ENCODE measurements at places on chromosomes 16 and 17.
A peak's percentile ranks its signal among the peaks of the same experiment; 100 is the strongest.

DNA sequence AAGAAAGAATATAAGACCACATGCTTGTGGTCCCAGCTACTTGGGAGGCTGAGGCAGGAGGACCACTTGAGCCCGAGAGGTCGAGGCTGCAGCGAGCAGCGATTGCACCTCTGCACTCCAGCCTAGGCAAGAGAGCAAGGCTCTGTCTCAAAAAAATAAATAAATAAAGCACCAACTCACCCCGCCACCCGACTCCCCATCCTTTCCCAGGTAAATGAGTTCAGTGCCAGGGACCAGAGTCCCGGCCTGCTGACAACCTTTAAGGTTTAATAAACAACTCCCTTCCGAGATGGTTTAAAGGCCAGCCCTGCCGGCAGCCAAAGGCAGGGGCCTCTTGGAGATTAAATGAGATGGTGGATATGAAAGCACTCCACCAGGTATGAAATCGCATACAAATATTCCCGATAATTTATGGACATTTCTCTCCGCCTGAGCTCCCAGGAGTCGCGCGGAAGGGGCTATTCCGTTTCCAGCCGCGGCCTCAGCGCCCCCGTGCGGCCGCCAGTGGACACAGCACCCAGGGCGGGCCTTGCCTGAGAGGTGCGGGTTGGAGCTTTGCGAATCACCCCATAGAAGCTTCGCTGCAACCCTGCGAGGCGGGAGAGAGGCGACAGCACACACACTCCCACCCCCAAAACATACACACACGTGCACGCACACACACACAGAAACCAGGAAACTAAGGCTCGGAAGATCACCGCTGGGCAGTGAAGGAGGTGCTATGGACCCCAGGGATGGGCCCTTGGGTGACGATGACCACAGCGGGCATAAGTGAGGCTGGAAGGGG is 4.0 kb upstream of the RPL38 start:
- DNase-seq = peak; percentile 85

DNA sequence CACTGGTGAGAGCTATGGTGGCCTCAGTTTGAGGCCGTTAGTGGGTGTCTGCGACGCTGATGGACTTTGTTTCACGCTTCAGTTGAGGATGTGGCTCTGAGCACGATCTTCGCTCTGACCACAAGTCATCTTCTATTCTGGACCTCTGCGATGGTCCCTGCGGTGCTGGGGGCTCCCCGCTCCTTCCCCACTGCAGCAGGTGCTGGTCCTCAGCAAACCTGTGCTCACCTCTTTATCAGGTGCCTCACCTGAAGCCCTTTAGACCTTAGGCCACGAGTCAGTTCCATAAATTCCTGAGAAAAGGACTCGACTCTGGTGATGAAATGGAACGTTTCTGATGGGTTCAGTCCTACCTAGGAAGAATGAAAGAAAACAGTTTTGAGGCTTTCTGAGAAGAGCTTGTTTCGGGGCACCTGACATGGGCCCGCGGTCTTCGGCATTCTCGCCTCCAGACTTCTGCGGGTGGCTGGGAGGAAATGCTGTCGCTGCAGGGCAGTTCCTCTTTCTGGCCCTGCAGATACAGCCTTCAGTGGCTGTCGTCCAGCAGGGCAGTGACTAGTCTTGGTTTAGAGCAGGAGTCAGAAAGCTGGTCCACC is 4.7 kb downstream of the KCTD5 start:
- DNase-seq = no peak

- no peak for DNase-seq
These were observed 20.5 kb downstream of the TANC2 start for GRCh38 chr17:62986549-62986948.

GRCh38 chr16:56337858-56338325 is 87.5 kb downstream of the AMFR start:
- no peak for DNase-seq

GRCh38 chr17:33284022-33284421 is 9.1 kb downstream of the ASIC2 start:
- peak; percentile 48 for DNase-seq

DNA sequence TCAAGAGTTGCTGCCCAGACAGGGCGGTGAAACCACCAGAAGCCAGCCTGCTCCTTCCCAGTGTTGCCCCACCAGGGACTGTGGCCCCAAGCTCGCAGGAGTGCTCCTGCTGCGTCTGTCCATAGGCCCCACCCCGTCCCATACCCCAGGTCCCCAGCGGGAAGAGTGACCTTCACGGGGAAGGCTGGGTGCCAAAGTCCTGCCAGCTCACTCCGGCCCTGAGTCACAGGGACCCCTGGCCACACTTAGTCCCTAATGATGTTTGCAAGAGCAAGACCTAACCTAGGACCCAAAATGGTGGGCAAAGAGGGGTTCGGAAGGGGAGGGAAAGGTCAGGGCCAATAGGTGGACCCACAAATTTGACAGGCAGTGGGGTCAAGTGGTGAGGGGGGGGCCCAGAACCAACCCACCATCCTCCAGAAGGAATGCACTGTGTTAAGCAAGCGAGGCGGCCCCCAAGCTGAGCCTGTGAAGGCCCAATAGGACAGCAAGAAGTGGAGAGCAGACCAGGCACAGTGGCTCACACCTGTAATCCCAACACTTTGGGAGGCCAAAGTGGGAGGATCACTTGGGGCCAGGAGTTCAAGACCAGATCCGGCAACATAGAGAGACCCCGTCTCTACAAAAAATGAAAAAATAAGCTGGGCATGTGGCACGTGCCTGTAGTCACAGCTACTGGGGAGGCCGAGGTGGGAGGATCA is 3.3 kb downstream of the DOK4 start:
- no peak for DNase-seq

DNA sequence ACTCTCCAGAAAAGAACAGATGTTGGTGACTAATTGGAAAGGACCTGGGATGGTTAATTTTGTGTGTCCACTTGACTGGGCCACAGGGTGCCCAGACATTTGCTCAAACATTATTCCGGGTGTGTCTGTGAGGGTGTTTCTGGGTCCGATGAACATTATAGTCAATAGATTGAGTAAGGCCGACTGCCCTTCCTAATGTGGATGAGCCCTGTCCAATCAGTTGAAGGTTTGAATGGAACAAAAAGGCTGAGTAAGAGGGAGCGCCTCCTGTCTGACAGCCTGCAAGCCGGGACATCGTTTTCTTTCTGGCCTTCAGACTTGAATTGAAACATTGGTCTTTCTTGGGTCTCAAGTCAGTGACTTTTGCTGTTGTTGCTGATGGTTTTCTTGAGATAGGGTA is 22.8 kb upstream of the ITPRIPL2 start:
- no peak for DNase-seq

DNA sequence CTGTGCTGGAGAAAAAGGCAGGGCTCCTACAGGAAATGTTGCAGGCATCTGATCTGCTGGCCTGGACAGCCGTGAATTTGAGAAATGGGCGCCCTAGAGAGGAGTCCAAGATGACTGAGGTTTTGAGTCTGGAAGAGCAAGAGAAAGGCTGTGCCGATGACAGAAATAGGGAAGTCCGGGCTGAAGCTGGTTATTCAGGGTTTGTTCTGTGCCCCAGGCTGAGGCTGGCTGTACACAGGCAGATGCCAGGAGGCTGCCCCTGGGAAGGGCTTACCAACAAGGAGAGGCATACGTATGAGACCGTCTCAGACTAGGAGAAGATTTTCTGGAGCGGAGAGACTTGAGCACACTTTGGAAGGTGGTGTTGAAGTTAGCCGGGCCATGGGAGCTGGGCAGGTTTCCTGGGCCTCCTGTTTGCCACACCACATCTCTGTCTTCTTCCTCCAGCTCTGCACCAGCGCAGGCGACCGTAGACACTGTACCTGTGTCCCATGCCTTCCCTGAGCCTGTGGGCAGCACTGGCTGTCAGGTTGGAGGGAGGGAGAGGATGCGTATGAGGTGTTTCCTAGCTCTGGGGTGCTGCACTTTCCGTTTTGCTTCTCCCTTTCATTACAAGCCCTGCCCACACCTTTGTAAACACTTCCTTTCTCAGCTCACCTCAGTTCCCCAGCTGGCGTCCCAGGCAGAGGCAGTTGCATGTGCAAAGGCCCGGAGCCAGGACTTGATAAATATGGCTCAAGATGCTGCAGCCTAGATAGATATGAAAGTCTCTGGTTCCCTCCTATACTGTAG is 80.8 kb downstream of the SPECC1 start:
- DNase-seq = no peak

GRCh38 chr16:88320947-88321634 is 61.7 kb upstream of the ZNF469 start:
- peak; percentile 8 for DNase-seq

DNA sequence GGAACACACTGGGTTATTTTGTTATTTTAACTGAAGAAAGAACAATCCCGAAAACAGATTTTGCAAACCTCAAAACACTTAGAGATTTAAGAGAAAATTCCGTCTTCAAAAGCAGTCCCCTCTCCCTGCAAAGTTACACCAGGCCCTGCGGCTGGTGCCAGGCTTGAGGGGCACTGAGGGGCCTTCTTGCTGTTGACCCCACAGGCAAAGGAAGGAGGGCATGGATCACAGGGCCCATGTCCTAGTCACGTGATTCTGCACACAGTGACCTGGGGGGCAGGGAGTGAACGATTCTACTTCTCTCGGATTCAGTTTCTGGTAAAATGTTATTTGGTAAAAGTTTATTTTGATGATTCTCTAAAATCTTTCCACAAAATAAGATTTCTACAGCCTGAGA is 55.3 kb upstream of the FASN start:
- no peak for DNase-seq

GRCh38 chr17:75779987-75780889 is 4.4 kb upstream of the UNK start:
- DNase-seq = no peak

- DNase-seq = no peak
These were observed 31.0 kb upstream of the CNEP1R1 start for GRCh38 chr16:49994006-49994405.

DNA sequence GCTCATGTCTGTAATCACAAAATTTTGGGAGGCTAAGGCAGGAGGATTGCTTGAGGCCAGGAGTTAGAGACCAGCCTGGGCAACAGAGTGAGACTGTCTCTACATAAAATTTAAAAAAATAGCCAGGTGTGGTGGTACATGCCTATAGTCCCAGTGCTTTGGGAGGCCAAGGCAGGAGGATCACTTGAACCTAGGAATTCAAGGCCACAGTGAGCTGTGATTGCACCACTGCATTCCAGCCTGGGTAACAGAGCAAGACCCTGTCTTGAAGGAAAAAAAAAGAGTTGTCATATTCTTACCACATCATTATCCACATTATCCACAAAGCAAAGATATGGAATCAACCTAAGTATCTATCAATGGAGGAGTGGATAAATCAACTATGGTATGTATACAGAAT is 21.0 kb upstream of the MAPK3 start:
- no peak for DNase-seq

DNA sequence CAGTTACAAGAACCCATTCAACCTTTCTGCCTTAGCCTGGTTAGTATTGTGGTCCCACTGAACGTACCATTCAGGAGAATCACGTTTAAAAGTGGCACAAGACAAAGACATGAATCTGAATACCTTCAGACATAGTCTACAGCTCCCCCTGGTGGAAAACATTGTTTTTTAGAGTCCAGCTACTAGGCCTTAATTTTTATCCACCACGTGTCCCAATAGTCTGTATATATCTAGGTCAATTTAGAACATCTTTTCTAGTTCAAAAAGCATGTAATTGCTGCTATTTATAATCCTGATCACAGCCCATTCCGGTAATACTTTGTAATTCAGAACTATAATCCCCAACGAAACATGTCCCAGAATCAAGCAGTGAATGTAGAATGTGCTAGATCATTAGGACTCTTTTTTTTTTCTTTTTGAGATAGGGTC is 13.7 kb upstream of the GUCY2D start:
- DNase-seq = peak; percentile 94

GRCh38 chr16:58863042-58863441 is 128.9 kb upstream of the GOT2 start:
- DNase-seq = no peak

DNA sequence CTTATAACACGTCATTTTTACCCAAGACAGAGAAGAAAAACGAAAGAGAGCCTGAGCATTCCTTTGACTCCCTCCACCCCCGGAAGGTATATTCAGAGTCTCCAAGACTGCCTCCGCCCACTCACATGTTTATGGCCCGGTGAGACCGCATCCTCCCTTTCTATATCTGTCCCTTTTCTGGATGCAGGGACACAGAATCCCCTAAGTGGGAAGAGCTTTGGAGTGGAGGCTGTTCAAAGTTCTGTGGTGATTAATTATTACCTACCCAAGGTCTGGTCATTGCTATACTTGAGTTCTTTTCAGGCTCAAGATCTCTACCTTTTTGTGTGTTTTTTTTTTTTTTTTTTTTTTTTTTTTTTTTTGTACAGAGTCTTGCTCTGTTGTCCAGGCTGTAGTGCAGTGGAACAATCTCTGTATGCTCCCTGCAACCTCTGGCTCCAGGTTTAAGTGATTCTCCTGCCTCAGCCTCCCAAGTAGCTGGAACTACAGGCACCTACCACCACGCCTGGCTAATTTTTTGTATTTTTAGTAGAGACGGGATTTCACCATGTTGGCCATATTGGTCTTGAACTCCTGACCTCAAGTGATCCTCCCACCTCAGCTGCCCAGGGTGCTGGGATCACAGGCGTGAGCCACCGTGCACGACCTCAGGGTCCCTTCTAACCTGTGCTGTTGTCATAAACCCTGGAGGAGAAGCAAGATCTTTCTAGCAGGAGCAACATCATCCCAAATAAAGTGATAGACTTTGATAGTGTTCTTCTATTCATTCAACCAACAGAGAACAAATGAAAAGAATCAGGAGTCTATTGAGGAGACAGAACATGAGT is 407.1 kb downstream of the WWOX start:
- peak; percentile 62 for DNase-seq

- peak; percentile 22 for DNase-seq
These were observed 369.1 kb downstream of the XYLT1 start for GRCh38 chr16:17101646-17102045.

DNA sequence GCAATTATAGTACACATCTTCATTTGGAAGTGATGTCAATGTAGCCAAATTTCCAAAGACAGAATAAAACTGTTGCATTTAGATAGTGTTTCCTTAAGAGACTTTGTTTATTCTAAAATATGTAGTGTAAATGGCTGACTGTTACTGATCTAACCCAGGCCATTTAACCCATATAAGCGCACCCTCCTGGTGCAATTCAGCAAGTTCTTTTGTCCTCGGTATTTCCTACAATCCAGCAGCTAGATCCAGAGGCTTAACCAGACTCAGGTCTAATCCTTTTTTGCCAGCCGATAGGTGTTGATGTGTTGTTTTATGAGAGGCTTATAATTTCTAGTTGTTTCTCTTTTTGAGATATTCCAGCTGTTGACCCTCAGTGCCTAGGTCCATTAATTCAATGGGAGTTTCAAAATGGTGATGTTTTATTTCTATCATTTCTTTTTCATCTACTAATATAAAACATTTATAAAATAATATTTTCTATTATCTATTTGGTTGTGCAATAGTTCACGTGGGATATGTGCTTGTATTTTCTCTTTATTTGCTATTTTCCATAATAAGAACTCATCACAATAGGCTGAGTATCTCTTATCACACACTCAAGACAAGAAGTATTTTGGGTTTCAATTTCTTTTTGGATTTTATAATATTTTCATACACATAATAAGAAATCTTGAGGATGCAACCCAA is 14.5 kb downstream of the ABCA9 start:
- DNase-seq = no peak

GRCh38 chr16:71956486-71956885 is 43.7 kb downstream of the PKD1L3 start:
- peak; percentile 5 for DNase-seq

All from DMS53 (cell line).